HepG2 (cell line): ENCODE measurements at places on chromosomes 13 and 19.

DNA sequence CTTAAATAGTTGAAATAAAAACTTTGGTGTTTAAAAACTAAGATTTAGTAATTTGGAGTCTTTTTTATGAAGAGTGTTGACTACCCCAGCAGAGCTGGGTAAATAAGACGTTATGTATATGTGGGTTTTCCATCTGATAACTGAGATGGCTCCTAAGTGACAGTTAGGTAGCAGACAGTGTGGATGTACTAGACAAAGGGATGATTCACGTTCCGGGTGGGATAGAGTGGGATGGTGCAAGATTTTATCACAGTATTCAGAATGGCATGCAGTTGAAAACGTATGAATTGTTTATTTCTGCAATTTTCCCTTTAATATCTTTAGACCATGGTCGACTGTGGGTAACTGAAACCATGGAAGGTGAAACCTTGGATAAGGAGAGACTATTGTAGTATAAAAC lies 50.4 kb downstream of the NAA16 start:
- no peak for DNase-seq
- peaks cover 11% of the 10 kb centered on the region for H3K36me3 ChIP-seq
- no peaks in the 10 kb centered on the region for H3K27me3 ChIP-seq
- peaks cover 18% of the 10 kb centered on the region for H3K4me1 ChIP-seq

- peaks cover 3% of the 10 kb centered on the region for H3K36me3 ChIP-seq
- no peak overlapping the region for H3K27ac ChIP-seq
- no peak overlapping the region for H3K4me3 ChIP-seq
- peaks cover 49% of the 10 kb centered on the region for H3K4me1 ChIP-seq
Measured at GRCh38 chr19:38964738-38965137, 10.8 kb downstream of the FBXO17 start.

DNA sequence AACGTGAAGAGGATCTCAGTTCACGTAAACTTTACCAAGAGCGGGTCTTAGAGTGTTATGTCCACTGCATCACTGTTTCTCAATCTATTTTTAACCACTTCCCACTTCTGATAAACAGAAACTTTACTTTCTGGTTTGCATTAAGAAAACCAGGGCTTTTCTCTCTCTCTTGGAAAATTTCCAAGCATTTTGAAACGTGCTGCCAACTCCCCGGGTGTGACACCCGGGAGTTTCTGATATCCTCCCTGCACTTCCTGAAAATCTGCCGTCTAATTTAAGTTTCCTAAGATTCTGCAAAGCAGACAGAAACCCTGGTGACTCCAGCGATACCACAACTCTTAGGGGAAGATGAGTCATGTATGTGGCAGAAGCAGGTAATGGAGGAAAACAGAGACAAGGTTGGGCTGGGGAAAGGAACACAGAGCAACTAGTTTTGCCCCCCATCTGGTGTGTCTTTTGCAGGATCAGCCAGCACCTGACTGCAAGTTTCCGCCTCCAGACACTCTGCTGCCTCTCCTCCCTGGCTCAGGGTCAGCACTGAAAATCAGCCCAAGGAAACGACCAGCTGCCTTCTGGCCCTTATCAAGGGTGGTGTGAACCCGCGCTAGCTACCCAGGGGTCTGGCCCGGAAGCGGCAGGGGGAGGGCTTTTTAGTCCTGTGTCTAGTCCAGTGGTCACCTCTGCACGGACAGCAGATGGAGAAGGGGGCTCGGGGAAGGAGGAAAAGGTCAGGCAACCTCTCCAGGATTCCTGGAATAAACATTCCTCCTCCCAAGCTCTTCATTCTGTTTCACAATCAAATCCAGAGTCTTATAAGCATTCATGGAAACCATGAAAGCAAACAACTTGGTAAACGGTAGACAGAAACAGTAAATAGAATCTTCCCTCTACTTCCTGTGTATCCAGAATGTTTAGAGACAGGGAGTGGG lies 11.3 kb upstream of the FFAR2 start:
- H3K27ac ChIP-seq: no peak overlapping the region
- peaks cover 53% of the 10 kb centered on the region for H3K4me1 ChIP-seq
- H3K4me3 ChIP-seq: peak overlapping the region; percentile 53

DNA sequence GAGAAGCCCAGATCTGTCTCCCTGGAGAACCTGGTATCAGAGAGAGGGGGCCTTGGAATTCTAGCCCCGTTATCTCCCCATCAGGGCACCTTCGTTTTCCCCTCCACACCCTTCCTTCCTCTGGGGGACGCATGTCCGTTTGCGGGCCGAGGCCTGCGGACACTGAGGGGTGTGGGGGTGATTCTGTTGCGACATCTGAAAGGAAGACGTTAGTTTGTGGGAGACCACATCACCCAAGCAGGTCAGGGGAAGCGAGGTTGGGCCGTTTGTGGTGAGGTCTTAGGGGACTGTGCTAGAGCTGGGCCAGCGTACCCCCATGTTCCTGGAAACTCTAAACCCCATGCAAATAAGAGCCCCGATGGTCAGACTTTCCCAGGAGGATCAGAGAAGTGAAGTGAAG lies 3.7 kb upstream of the HSH2D start:
- H3K27ac ChIP-seq: no peak overlapping the region
- no peak overlapping the region for H3K4me3 ChIP-seq
- H3K4me1 ChIP-seq: peaks cover 24% of the 10 kb centered on the region

- no peak overlapping the region for H3K27ac ChIP-seq
- no peak for DNase-seq
- no peak overlapping the region for H3K4me3 ChIP-seq
- H3K4me1 ChIP-seq: peaks cover 13% of the 10 kb centered on the region
- no peaks in the 10 kb centered on the region for H3K27me3 ChIP-seq
- H3K36me3 ChIP-seq: no peaks in the 10 kb centered on the region
Measured at GRCh38 chr19:29813642-29814041, 1.9 kb downstream of the CCNE1 start.

GRCh38 chr13:75896271-75896670 lies 260.1 kb downstream of the LMO7 start:
- no peaks in the 10 kb centered on the region for H3K27me3 ChIP-seq
- DNase-seq: no peak
- H3K27ac ChIP-seq: no peak overlapping the region
- H3K4me3 ChIP-seq: no peak overlapping the region

DNA sequence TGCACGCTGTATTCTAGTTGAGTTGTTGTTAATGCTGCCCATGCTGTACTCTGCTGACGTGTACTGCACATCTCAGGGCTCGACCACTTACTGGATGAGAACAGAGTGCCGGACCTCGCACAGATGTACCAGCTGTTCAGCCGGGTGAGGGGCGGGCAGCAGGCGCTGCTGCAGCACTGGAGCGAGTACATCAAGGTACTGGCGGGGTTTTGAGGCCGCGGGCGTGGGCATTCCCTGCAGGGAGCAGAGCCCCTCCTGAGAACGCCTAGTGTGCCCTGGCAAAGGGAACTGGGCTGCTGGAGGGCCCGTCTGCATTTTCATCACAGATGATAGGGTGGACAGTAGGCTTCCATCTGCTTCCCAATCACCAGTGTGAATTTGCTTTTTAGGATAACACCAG lies 29.9 kb downstream of the CUL4A start:
- H3K4me3 ChIP-seq: no peak overlapping the region
- H3K27ac ChIP-seq: no peak overlapping the region
- no peaks in the 10 kb centered on the region for H3K4me1 ChIP-seq
- H3K36me3 ChIP-seq: peaks cover 21% of the 10 kb centered on the region
- DNase-seq: no peak

- H3K27me3 ChIP-seq: no peaks in the 10 kb centered on the region
- no peaks in the 10 kb centered on the region for H3K36me3 ChIP-seq
Measured at GRCh38 chr13:23418776-23419683, 14.5 kb downstream of the SACS start.

GRCh38 chr13:46288570-46289259 lies 77.0 kb downstream of the LRRC63 start:
- no peaks in the 10 kb centered on the region for H3K27me3 ChIP-seq
- H3K4me3 ChIP-seq: no peak overlapping the region
- H3K27ac ChIP-seq: no peak overlapping the region
- peak; percentile 27 for DNase-seq
- no peaks in the 10 kb centered on the region for H3K36me3 ChIP-seq

GRCh38 chr19:31515931-31516330 lies 166.7 kb upstream of the TSHZ3 start:
- no peak overlapping the region for H3K4me3 ChIP-seq
- no peaks in the 10 kb centered on the region for H3K4me1 ChIP-seq
- no peak overlapping the region for H3K27ac ChIP-seq
- no peaks in the 10 kb centered on the region for H3K36me3 ChIP-seq
- H3K27me3 ChIP-seq: no peaks in the 10 kb centered on the region

- H3K36me3 ChIP-seq: no peaks in the 10 kb centered on the region
- DNase-seq: no peak
- H3K27me3 ChIP-seq: peaks cover 34% of the 10 kb centered on the region
- no peak overlapping the region for H3K27ac ChIP-seq
- H3K4me3 ChIP-seq: no peak overlapping the region
Measured at GRCh38 chr19:6654347-6655310, 15.3 kb downstream of the TNFSF14 start.

DNA sequence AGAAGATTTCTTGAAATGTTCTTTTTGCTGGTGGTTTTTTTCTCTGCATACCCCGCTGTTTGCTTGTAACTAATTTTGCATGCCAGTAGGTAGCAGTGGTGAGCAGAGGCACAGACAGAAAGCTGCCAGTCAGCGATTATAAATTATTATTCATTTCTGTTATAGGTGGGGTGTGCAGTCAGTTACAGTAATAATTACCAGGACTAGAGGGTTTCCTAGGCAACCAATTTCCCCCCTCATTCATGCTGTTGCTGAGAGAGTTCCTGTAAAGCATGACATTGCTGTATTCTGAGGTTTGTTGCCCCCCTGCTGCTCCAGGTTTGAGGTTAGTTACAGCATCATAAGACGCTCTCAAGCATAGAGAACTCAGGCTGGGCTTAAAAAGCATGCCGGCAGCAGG lies 104.5 kb downstream of the URI1 start:
- no peak overlapping the region for H3K4me3 ChIP-seq
- H3K27me3 ChIP-seq: no peaks in the 10 kb centered on the region
- no peaks in the 10 kb centered on the region for H3K36me3 ChIP-seq
- DNase-seq: no peak
- H3K4me1 ChIP-seq: no peaks in the 10 kb centered on the region
- no peak overlapping the region for H3K27ac ChIP-seq

DNA sequence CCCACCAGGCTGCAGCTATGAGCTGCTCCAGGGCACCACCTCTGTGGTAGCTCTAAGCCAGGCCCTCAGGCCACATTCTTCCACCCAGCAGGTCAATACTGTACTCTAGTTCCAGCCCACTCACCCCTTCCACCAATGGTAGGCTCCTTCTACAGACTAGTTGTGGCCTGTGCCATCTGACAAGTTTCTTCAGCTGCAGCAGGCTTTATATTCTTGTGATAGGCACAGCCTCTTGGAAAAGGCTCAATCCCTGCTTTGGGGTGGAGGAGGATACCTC lies 8.5 kb downstream of the MICU2 start:
- H3K4me1 ChIP-seq: peaks cover 10% of the 10 kb centered on the region
- H3K27ac ChIP-seq: no peak overlapping the region
- no peaks in the 10 kb centered on the region for H3K36me3 ChIP-seq
- H3K4me3 ChIP-seq: no peak overlapping the region
- H3K27me3 ChIP-seq: no peaks in the 10 kb centered on the region
- no peak for DNase-seq
